Foreskin melanocyte (primary cell): ENCODE measurements at places on chromosomes 13 and 19.
A peak's percentile ranks its signal among the peaks of the same experiment; 100 is the strongest.

DNA sequence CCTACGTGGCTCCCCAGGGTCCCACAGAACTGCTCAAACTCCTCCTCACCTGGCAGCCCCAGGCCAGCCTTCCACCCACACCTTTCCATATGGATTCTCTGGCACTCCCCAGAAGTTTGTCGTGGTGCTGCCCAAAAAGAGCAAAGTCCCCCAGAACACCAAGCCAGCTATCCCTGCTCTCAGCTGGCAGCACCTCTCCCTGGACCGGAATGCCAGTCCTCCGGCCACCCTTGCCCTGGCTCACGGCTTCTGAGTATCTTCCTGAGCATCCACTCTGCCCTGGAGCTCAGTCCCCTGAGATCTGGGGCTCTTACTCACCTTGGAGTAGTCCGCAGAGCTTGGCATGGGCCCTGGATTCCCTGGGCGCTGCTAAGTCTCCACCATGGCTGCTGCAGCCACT, 166.5 kb upstream of the ZNF507 start:
- no peak for DNase-seq

- no peak for DNase-seq
Measured at GRCh38 chr13:75447493-75447892, 34.5 kb downstream of the TBC1D4 start.

DNA sequence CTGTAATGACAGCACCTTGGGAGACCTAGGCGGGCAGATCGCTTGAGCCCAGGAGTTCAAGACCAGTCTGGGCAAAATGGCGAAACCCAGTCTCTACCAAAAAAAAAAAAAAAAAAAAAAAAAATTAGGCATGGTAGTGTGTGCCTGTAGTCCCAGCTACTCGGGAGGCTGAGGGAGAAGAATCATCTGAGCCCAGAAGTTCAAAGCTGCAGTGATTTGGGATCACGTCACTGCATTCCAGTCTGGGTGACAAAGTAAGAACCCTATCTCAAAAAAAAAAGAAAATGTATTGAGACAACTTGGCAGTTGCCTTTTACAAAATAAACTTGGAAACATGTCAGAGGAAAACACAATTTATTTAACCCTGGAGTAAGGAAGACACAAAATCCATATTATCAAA, 26.8 kb downstream of the RBM26 start:
- DNase-seq = no peak

DNA sequence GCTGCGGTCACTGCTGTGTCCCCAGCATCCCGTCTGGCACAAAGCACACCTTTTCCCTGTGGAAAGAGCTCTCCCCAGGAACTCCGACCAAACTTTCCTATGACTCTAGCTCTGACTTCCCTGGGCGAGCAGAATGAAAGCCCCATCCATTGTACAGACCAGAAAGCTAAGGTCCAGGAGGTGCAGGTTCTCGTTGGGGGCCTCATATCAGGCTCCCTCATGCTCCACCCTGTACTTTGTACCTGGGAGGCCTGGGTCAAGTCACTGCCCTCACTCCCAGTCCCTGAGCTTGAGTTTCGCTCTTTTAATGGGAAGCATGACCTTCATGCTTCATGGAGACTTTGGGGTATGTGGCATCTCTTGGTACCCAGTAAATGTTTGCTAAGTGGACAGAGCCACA, 18.4 kb downstream of the CYTH2 start:
- no peak for DNase-seq

DNA sequence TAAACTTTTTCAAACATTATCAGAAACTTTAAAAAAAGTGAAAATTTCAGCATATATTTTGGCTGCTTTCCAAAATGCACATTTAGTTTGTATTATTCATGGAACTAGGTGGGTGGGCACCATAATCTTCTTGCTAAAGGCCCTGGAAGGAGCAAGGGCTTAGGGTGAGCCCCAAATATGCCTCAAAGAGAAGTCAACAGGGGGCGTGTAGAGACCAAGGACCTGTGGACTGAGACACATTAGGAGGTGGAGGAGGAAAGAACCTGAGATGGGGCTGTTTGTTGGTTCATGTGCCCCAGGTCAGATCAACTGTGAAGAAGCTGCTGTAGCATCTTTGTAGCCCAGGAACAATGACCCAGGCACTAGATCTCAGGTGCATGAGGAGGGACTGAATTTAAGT, 79.6 kb upstream of the OLFM4 start:
- DNase-seq = no peak

DNA sequence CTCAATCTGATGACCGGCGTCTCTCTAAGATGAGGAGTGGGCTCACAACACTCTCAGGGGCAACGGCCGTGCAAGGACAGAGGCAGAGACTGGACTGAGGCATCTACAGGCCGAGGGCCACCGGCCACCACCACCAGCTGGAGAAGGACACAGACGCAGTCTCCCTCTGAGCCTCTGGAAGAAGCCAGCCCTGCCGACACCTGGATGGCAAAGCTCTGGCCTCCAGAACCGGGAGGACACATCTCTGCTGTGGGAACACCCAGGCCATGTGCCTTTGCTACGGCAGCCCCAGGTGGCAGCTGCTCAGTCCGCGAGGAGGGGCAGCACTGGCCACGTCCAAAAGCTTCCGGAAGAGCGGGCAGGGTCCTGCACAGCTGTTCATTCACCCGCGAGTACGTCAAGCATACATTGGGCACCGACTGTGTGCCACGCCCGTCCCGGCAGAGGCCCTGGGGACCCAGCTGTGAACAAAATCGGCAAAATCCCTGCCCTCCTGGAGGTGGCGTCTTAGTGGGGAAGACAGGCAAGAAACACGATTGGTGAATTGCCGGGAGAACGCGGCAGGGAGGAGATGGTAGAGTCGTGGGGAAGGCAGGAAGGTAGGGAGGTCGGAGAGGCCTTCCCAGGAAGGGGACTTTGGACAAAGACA, 17.1 kb downstream of the C2CD4C start:
- DNase-seq = no peak

DNA sequence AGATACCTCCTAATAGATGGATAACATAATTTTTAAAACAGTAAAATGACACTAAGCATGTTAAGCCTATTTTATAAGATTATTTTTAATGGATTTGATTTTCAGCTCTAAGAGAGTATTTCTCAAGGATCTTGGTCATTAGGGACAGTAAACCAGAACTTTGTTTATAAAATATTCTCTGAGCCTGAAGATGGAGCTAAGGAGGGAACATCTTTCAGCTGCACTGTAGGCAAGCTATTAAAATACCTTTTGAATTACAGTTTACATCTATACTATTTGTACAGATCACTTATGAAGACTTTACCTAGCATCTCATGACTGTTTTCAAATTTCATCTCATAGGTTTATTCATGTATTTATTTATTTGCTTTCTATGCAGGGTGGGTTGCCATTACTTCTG, 345.3 kb downstream of the MYO16 start:
- DNase-seq = no peak

DNA sequence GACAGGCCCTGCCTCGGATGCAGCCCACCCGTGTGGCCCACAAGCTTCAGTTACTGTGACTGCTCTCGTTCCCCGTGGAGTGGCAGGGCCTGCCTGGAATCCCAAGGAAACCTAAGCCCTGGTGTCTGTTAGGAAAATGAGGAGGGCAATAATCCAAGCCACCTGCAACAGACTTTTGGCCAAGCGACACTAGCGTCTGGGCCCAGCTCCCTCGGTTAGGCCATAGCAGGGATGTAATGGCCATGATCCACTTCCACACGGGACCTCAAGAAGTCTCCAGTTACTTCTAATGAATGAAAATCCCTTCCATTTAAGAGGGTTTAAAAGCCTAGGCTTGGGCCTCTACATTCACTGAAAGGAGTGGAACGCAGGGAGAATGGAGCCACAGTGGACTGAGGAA, 8.9 kb downstream of the ZC3H4 start:
- no peak for DNase-seq

GRCh38 chr13:111139452-111139851, 24.3 kb downstream of the ARHGEF7 start:
- DNase-seq = no peak

GRCh38 chr13:31114641-31115040, 47.1 kb downstream of the HSPH1 start:
- DNase-seq = no peak

- no peak for DNase-seq
Measured at GRCh38 chr13:112994084-112994780, 25.2 kb downstream of the MCF2L start.

DNA sequence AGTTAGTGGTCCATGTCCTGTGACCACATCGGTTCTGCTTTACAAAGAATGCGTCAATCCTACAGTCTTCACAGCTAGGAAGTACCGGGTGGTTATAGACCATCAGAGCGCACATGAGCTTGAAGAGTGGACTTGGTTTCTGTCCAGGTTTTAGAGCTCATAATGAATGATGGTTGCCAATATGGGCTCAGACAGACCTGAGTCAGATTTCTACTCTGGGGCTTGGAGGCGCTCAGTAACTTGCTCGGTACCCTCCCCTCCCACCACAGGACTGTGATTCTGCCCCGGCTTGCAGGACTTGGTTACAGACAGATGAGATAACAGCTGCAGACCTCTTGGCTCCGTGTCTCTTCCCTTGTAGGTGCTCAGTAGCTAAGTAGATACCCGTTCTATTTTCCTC, 284.7 kb downstream of the TSHZ3 start:
- DNase-seq = no peak

DNA sequence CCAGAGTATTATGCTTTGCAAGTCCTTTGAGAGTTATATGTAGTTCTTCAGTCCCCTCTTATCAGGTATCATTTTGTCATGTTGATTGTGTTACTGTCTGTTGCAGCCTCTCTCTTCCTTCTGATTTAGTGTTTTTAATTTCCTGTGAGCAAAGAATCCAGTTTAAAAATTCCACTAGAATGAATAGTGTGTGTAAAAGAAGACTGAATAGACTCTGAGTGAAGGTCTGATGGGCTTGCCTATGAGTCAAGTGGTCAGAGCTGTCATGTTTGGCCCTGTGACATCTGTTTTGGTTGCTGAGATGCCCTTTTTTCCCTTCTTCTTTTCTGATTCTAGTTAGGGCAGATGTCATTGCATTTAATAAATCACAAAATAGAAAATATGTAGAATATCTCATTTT, 23.3 kb upstream of the KCTD4 start:
- DNase-seq = no peak

- DNase-seq = no peak
Measured at GRCh38 chr19:13935765-13936510, 2.3 kb downstream of the PODNL1 start.

DNA sequence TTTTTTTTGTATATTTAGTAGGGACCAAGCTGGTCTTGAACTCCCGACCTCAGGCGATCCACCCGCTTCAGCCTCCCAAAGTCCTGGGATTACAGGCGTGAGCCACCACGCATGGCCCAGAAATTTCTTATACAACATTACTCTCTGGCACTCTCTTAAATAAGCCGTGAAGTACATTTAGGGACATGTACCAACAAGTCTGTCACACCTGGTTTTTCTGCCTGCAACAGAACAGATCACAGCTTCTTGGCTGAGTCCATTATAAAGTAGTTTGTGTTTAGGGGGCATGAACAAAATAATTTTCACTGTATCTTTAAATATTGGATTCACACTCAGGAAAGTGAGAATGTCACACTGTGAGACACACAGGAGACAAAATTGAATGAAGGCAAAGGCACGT, 1567.3 kb downstream of the SLITRK5 start:
- no peak for DNase-seq

GRCh38 chr13:110560601-110561343, 750 bp downstream of the RAB20 start:
- no peak for DNase-seq

- no peak for DNase-seq
Measured at GRCh38 chr13:91375116-91375729, 23.2 kb upstream of the GPC5 start.

- peak; percentile 97 for DNase-seq
Measured at GRCh38 chr13:49444524-49445395, 686 bp downstream of the SETDB2 start.

- no peak for DNase-seq
Measured at GRCh38 chr13:26247608-26248007, 6.3 kb upstream of the CDK8 start.

DNA sequence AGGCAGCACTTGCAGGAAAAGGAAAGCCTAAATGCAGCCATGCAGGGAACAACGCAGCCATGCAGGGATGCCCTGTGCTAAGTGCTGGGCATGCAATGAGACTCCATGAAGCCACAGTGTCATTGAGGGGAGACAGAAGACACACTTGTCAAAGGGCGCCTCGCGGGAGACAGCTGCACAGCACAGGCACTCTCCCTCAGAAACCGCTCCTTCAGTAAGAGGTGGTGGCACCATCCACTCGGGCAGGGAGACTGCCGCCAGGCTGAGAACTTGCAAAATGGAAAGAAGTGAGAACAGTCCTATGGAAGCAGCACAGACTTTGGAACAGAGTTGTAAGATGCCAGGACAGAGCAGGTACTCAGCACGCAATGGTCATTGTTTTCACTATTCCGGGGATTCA, 51.1 kb downstream of the GGACT start:
- DNase-seq = no peak

GRCh38 chr13:21045100-21045499, 16.3 kb downstream of the LATS2 start:
- DNase-seq = no peak

- no peak for DNase-seq
Measured at GRCh38 chr13:97538203-97538602, 104.2 kb downstream of the RAP2A start.

DNA sequence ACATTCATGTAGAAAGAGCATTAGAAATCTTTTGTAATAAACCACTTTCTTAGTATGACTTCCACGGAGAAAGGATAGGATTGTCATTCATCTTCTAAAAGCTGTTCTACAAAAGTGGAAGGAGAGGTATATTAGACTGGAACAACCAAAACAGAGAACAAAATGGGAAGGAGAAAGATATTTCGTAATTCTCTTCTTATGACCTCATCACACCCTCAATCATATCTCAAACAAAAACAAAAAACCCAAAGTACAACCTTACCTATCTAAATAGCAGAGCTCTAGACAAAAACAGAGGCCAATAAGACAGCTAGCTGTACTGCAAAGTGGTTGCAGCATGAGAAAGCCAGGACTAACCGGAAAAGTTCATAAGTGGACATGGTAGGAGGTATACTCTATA, 46.3 kb downstream of the DACH1 start:
- DNase-seq = no peak

DNA sequence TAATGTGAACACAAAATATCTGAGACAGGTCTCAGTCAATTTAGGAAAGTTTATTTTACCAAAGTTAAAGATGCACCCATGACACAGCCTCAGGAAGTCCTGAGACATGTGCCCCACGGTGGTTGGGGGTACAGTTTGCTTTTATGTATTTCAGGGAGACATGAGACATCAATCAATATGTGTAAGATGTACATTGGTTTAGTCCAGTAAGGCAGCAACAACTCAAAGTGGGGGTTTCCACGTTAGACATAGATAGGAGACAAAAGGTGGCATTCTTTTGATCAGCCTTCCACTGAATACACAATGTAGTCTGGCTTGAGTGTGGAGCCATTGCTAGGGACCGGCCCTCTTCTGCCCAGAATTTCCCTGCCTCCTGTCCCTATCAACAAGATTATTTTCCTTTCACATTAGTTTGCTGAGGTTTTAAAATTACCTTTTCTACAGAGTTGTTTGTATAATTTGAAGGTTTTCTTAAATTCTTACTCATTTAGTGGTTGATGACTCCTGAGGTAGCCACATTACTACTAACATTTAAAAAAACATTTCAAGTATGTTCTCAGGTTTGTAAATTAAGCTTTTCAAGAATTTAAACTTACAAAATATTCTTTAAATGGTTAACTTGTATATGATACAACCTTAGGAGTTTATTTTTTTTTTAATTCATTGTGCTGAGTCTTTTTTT, 33.2 kb downstream of the RNASEH2B start:
- no peak for DNase-seq

GRCh38 chr13:19158526-19159174, 23.0 kb downstream of the TUBA3C start:
- no peak for DNase-seq
